ENCODE measurements at places on chromosomes 5 and 9. TPM values are rescaled to one million over a fixed set of nuclear protein-coding genes. Genes with fewer than 3 reads are reported as not detected.

DNA sequence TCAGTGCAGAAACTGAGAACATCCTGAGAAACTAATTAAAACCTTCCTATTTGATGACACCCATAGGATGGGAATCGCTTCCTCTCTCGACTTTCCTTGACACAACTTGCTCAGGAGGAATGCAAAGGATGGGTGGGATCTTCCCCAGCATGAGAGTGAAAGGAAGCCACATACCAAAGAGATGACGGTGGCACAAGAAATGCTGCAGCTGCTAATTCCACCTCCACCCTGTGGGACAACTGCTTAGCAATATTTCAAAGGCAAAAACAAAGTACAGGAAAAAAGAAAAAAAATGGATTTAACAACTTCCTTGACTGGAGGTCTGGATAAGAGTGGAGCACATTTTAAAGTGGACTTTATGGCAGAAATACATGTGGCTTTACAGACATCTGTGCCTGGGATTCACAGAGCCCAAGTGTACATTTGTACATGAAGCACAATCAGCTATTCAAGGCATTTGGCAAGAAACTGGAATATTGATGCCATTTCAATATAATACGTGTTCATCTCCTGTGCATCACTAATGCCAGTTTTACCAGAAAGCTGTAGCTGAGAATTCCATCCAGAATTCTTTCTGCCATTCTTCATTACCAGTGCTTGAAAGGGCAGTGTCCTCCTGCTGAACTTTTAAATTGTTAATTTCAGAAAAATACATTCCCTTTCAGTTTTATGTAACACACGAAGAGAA lies 359.2 kb upstream of the ACTBL2 start:
- DNase-seq: peak; percentile 97

DNA sequence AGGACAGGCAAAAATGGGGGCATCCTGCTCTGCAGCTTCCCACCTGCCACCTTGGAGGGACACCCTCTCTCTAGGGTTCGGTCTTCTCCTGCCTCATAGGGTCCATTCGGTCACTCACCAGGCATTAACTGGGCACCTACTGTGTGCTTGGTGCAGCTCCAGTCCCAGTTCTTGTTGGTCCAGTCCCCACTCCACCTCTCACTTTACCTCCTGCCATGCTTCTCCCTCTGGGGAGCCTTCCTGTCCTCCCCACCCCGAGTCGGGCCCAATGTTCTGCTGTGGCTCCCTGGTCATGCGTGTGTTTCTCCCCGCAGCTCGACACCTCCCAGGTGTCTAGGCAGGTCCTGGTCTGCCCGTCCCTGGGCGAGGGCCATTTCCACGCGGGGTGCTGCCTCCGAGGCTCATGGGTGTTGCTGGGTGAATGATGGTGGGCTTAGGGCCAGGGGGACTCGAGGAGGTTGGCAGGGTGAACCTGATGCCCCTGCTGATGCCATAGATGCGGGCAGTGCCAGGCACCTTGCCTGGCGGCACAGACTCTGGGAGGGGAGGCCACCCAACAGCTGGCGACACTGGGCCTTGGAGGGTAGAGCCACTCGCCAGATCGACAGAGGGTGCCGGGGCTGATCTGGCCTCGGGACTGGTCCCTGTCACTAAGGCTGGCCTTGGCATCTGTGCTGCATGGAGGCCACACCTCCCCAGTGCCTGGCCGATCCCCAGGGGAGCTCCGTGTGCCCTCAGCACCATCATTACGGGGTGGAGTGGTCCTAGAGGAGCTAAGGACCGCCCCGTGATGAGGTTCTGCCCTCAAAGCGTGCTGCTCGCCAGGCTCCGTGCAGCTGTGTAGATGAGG lies 66.0 kb upstream of the RNU6ATAC start:
- no peak for DNase-seq

- DNase-seq: peak; percentile 56
Observed at GRCh38 chr9:118170032-118170955, 466.1 kb downstream of the TLR4 start.

DNA sequence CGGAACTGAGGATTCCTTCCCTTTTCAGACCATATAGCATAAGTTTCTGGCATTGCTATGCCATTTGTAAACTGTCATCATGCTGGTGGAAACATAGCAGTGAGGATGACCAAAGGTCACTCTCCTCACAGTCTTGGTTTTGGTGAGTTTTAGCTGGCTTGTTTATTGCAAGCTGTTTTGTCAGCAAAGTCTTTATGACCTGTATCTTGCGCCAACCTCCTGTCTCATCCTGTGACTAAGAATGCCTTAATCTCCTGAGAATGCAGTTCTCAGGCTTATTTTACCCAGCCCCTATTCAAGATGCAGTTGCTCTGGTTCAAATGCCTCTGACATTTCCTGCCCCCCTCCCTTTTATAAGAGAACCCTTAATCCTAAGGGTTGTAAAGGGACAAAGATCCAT lies 26.7 kb upstream of the GRIA1 start:
- peak; percentile 76 for DNase-seq

GRCh38 chr9:134497283-134497860 lies 144.2 kb upstream of the COL5A1 start:
- peak; percentile 36 for DNase-seq

GARIN3 gene
- total RNA-seq: not detected

Data from HT1080 (cell line).